ENCODE measurements at places on chromosomes 7 and 10.
A peak's percentile ranks its signal among the peaks of the same experiment; 100 is the strongest.

DNA sequence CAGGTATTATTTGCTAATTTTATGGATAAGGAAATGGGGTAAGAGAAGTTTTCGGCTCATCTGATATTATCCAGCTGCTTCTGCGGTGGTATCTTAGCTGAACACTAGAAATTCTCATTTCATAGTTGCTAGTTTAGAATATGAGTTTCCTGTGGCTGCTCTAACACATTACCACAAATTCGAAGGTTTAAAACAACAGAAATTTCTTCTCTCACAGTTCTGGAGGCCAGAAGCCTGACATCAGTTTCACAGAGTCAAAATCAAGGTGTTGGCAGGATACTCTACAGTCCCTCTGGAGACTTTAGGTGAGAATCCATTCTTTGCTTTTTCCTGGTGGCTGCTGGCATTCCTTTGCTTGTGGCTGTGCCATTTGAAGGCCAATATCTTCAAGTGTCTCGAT lies 205.9 kb downstream of the PTEN start:
- no peak for DNase-seq

GRCh38 chr10:34861293-34862021 lies 46.4 kb upstream of the PARD3 start:
- peak; percentile 21 for DNase-seq

GRCh38 chr10:129168660-129169059 lies 298.4 kb upstream of the MGMT start:
- no peak for DNase-seq

GRCh38 chr7:37201003-37201875 lies 247.4 kb downstream of the ELMO1 start:
- peak; percentile 17 for DNase-seq

DNA sequence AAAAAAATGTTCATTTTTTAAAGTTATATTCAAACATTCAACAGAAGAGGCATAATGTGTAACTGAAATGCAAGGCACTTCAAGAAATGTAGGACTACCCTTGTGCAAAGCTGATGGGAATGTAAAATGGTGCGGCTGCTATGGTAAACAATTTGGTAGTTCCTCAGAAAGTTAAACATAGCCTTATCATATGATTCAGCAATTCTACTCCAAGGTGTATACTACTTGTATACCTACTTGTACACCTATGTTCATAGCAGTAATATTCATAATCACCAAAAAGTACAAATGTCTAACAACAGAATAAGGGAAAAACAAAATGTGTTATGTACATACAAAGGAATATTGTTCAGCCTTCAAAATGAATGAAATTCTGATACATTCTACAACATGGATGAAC lies 37.3 kb downstream of the TET1 start:
- no peak for DNase-seq

DNA sequence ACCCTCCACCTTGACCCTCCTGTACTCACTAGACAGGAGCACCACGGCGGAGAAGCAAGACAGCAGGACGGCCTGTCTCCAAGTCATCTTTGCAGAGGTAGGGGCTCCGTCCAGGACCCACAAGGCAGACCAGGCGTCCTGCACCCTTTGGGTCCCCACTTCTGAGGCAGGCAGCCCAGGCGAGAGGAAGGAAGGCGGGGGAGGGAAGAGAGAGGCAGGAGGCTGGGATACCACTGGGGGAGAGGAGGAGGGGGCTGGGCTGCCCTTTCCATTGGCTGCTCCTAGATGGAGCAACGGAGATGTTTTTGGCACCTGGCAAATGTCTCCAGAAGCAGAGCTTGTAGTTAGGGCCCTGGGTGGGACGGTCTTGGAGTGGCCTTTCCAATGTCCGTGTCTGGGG lies at the start of gene UCMA:
TSS of gene UCMA (minus strand) at position 203 of the 400 bp plus-strand sequence. CDS start at position 87, 116 bp downstream.
- no peak for DNase-seq

- DNase-seq, result no peak
Measured at GRCh38 chr10:22344249-22344648, 1.0 kb upstream of the SPAG6 start.

DNA sequence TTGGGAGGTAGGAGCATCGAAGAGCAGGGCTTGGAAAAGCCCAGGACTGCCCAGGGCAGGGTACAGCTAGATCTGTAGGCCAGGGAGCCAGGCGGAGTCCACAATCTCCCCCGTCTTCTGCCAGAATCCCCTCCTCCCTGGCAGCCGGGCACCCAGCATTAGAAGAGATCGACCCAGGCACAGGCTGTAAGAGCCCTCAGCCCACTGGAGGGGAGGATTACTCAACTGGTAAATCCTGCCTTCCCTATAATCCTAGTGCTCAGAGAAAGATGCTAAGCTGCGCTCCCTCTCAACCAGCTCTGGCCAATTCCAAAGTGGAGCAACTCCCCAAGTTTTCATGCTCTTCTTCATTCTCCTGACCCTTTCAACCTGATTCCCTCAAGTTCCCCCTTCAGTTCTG lies 3.2 kb downstream of the SPOCK2 start:
- DNase-seq, result no peak

DNA sequence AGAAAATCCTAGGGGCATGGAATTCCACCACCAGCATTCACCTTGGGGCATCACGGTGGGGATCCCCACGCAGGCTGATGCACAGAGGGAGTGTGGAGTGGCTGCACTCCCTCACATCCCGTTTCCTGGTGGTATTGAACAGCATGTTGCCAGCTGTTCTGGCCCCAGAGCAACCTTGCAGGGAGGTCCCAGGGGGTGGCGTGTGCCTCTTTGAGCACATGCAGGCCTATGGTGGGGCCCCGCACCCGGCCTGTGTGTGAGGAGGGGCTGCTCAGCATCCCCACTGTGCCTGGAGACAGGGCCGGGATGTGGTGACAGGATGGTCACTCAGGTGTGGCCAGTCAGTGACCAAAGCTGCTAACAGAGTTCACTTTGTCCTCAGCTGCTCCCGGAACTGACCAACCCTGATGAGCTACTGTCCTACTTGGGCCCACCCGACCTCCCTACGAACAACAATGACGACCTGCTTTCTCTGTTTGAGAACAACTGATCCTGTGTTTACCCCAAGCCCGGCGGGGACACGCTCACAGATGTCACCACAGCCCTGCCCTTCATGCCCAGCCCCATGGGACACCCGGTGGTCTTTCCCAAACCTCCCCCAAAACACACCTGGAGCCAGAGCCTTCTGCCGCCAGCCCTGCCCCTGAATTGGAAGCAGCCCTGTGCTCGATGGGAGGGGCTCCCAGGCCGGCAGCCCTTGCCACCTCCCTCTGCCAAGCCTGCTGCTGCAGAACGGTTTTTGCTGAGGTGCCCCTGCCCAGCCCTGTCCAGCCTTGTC lies 18.7 kb downstream of the ZMIZ2 start:
- DNase-seq, result no peak

GRCh38 chr10:47147186-47147585 lies 152.8 kb upstream of the GDF10 start:
- no peak for DNase-seq

DNA sequence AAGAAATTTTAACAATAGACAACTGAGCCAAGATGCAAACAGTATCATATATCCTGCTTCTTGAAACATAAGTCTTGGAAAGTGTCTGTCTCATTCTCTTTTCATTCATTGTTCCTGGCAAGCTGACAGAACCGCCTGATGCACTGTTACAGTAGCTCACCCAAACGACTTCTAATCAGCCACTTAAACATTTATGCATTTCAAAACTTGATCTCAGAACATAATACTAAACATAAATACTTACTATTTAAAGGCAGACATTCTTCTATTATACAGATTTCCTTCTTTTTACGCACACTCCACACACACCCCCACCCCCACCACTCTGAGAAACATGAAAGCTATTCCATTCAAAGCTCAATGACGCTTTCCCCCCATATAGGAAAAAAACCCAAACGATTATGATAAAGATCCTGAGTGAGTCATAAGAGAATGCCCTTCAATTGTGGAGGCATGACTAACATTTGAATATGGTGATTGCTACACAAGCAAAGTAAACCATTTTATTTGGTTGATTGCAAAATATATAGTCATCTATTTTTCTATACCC lies 30.5 kb downstream of the SHTN1 start:
- DNase-seq, result no peak

DNA sequence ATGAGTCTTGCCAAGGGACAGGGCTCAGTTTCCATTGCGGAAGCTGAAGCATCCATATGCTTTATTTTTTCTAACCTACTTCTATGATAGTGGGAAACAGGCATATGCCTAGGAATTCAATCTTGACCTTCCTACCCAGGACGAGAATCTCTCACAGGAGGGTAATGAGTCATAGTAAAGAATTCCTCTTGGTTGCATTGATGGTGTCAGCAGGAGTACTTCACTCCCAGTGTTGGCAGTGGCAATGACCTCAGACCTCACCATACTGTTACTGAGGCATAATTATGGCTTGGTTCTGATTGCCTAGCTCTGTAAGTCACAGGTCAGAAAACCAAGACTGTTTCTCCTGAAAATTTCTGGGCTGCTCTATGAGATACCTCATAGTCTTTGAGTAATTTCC lies 552.9 kb downstream of the ARL4A start:
- no peak for DNase-seq

GRCh38 chr10:24887855-24888231 lies 64.6 kb downstream of the PRTFDC1 start:
- DNase-seq, result no peak

- no peak for DNase-seq
Measured at GRCh38 chr10:28986117-28986792, 302.6 kb upstream of the LYZL1 start.

GRCh38 chr7:24668927-24669635 lies 88.2 kb downstream of the GSDME start:
- no peak for DNase-seq

GRCh38 chr7:39507866-39508551 lies 58.2 kb upstream of the YAE1 start:
- no peak for DNase-seq

- DNase-seq, result no peak
Measured at GRCh38 chr7:116779931-116780330, 82.5 kb upstream of the CAPZA2 start.

- no peak for DNase-seq
Measured at GRCh38 chr10:9621216-9621615, 1396.5 kb upstream of the CELF2 start.

GRCh38 chr7:117955046-117955445 lies 81.8 kb upstream of the CTTNBP2 start:
- DNase-seq, result peak; percentile 38

DNA sequence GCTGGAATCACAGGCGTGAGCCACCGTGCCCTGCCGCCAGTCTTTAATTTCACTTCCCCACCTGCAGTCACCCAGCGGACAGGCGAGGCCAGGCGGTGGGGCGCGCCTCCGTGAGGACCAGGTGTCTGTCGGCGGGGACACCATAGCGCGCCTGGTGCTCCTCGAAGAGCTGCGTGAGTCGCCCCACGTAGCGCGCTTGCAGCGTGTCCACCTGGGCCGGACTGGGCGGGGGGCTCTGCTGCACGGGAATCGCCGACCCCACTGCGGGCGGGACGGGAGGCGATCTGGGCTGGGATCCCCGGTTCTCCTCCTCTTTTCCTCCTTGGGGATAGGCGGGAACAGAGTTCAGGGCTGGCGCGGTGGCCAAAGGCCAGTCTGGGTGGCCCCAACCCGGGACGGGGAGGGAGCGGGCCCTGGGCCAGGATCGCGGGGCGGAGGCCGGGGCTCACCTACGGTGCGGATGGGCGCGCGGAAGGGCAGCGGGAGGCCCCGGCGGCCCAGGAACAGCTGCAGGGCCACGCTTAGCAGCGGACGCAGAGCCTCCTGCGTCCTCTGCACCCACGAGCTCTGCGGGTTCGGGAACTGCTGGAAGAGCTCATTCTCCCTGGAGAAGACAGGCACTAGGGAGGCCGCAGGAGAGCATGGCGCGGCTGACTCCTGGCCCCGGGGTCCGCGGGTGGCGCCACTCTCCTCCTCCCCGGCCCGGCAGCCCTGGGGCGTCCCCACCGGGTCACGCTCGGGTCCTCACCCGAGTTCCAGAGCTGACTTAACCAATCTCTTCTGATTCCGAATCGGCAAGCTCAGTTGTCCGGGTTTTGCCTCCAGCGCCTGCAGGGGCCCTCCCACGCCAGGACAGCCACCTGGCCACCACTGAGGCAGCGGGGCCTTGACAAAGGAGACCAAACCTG lies 1.1 kb upstream of the MOGAT3 start:
- no peak for DNase-seq

GRCh38 chr10:33382216-33382600 lies 47.7 kb upstream of the NRP1 start:
- DNase-seq, result no peak

GRCh38 chr10:63885156-63885555 lies 364.0 kb downstream of the REEP3 start:
- DNase-seq, result no peak

GRCh38 chr7:156174428-156174827 lies 362.2 kb upstream of the SHH start:
- DNase-seq, result no peak

DNA sequence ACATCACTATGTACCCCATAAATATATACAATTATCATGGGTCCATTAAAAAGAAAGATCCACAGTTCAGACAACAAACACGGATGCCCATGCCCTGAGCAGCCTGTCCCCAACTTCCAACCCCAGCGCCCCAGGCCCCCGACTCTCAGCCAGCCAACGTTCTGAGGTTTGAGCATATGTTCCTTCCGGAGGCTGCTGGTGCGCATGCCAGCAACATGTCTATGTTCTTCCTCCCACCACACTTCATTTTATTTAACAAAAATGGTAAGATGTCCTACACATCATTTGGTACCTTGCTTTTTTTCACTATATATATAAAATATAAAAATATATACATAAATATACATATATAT lies 250.9 kb downstream of the MAD1L1 start:
- DNase-seq, result no peak

DNA sequence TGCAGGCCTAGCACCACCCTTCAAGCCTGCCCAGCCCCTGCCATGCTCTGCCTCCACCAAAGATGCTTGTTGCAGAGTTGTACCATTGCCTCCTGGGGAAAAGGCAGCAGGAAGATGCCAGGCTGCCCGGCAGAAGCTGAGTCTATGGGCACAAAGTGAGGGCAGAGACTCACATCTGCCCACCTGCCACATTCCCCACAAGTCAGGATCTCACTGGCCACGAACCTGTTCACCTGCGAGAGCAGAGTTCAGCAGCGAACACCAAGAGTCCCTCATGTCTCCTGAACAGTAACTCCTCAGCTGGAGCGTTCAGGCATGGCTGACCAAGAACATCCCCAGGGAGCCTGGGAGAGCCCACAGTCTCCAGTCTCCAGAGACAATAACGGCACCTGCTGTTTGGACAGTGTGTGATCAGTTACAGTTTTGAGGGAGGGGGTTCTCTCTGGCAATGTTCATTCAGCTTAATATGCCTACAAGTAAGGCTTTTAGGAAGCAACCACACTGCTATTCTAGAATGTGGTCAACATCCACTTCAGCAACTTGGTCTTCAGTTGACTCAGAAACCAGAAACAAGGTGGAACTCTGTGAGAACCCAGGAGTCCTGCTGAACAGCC lies 78.5 kb downstream of the GRID1 start:
- peak; percentile 58 for DNase-seq
